Suppressor macrophage (primary cell): ENCODE measurements at places on chromosomes 7 and 10.
A peak's percentile ranks its signal among the peaks of the same experiment; 100 is the strongest.

- no peak for DNase-seq
Measured at GRCh38 chr7:157577061-157577460, 240.3 kb downstream of the DNAJB6 start.

DNA sequence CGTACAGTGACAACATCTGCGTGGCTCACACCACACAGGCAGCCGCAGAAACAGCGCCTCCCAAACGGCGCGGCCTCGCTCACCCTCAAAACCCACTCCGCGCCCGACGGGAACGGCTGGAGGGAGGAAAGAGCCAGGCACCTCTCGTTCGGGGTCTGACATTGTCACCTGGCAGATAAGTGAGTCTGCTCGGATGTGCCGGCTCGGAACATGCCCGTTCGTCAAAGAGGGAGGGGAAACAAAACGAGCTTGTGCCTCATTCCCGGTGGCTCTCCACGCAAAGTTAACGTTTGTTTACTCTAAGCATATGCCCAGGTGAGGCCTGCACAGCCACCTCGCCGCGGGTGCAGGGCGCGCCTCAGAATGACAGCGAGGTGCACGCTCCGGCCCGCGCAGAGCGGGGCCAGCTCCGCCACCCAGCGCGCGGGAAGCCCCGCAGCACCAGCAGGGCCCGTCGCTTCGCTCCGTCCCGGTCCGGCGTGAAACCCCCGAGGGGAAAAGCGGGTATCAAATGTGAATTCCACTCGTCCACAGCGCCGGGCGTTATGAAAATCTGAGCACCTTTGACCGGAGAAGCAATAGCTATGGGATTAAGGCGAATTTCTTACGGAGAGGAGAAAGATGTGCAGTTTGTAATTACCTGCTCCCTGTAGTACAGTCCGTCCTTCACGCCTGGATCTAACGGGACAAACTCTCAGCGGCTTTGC lies 13.1 kb downstream of the CNPY1 start:
- no peak for DNase-seq

GRCh38 chr7:68729371-68729770 lies 868.9 kb upstream of the AUTS2 start:
- no peak for DNase-seq

GRCh38 chr7:39212876-39213275 lies 235.2 kb downstream of the POU6F2 start:
- no peak for DNase-seq

GRCh38 chr10:70286616-70287015 lies 2.8 kb upstream of the NPFFR1 start:
- DNase-seq = no peak

GRCh38 chr7:83835424-83835823 lies 186.5 kb upstream of the SEMA3E start:
- DNase-seq = no peak

DNA sequence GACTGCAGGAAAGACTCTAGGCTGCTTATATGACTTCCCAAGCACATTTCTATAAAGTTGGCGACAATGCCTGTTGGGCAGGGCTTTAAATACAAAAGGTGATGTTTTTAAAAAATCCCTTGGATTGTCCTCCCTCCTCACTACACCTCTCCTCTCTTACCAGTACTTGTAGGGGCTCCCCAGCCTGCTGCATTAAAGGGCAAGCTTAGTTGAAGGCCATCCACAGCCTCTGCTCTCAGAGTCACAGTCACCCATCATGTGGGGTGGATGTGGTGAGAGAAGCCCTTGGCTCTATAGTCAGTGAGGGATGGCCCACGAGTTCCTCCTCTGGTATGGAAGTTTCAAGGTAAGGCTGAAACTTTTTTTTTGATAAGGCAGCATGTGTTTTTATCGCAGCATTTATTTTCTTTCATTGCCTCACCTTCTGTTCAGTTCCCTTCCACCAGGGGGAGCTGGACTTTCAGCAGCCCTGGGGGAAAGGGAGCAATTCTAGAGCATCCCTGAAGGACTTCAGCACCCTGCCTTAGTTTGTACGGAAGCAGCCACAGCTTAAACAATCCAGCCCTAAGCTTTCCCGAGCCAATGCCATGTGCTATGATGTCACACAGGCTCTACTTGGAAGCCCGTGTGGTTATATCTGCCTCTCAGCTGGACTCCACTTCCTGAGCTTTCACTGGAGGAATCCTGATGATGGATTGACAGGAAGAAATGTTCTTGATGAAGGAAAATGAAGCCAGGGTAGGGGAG lies 131.9 kb downstream of the CALCR start:
- DNase-seq = peak; percentile 70

GRCh38 chr10:118459642-118460193 lies 117.6 kb upstream of the FAM204A start:
- peak; percentile 72 for DNase-seq

- no peak for DNase-seq
Measured at GRCh38 chr10:33136271-33136670, 178.2 kb upstream of the ITGB1 start.

DNA sequence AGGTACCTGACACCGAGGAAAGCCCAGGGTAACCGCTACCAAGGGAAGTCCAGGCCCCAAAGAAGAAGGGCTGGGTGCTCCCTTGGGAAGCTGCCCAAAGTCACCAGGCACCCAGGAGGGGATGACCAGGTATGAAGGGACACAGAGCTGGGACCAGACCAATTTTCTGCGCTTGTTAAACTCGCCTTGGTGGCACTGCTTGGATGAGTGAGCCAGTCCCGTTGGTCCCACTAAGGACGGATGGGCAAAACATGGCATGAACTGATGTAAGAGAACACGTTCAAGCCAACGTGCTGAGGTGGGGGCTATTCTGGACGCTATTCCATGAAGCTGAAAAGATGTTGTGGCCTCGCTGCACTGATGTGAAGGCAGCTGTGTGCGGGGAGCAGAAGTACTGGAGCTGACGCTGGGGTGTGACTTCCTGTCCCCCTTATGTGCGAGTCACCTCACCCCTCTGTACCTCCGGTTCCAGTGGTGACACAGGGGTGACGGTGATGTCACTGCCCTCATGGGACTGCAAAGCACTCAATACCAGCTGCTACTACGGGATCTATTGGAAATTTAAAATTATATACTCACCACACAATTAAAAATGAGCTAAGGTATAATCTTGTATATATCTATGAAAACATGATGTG lies 73.6 kb downstream of the COBL start:
- no peak for DNase-seq

DNA sequence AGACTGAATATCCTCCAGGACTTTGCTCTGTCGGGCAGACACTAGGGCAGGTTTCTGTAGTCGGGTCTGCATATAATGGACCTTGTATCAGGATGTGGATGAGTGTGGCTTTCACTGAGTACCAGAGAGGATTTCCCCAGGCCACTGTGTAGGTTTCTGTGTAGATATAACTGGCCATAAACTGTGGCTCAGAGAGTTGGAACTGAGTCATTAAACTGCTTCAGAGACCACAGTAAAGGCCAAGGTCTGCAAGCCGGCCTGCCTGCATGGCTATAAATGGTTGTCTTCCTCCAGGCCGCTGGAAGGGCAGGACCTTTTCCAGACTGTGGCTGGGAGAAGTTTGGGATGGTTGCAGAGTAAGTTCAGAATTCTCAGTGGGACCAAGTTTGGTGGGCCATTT lies 16.9 kb downstream of the ZNF92 start:
- no peak for DNase-seq

GRCh38 chr7:106060394-106060920 lies 51.7 kb downstream of the SYPL1 start:
- DNase-seq = no peak

- no peak for DNase-seq
Measured at GRCh38 chr10:131690805-131691239, 210.0 kb upstream of the PPP2R2D start.

- no peak for DNase-seq
Measured at GRCh38 chr10:114026189-114027040, 17.3 kb upstream of the ADRB1 start.

DNA sequence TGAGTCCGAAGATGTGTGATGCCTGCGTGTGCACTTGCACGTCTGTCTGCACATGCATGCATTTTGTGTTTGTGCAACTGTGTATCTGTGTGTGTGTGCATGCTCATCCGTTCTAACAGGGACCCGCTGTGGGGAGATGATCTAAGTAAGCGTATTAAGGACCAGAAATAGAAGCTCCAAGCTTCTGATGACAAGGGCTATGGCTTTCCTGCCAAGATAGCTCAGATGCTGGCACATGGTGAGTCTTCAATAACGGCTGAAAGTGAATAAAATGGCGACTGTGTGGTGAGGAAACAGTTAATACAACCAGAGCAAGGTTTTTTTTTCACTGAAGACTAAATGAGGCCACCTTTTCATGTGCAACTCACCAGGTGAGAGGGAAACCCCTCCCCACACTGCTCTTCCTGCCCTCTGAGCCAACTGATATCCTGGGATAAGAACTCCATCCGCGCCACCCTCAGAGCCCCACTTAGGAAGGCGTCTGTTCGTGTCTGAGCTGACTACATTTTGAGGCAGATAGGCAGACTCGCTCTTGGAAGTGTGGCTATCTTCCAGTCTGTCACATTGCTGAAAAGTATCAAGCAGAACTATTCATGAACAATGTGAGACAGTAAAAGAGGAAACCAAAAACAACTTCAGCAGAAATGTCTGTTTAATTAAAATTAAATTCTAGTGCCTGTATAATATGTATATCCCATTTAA lies 47.4 kb upstream of the TCERG1L start:
- no peak for DNase-seq

DNA sequence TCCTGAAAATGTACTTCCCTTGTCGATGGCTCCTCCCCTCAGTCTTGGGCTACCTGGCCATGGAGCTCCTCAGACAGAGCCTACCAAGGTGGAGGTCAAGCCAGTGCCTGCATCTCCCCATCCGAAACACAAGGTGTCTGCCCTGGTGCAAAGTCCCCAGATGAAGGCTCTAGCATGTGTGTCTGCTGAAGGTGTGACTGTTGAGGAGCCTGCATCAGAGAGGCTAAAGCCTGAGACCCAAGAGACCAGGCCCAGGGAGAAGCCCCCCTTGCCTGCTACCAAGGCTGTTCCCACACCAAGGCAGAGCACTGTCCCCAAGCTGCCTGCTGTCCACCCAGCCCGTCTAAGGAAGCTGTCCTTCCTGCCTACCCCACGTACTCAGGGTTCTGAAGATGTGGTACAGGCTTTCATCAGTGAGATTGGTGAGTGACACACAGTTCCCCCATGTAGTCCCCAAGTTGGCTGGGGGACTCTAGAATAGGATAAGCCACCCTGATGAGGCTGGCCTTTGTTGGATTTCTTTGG lies 8.8 kb downstream of the PPRC1 start:
- DNase-seq = no peak

DNA sequence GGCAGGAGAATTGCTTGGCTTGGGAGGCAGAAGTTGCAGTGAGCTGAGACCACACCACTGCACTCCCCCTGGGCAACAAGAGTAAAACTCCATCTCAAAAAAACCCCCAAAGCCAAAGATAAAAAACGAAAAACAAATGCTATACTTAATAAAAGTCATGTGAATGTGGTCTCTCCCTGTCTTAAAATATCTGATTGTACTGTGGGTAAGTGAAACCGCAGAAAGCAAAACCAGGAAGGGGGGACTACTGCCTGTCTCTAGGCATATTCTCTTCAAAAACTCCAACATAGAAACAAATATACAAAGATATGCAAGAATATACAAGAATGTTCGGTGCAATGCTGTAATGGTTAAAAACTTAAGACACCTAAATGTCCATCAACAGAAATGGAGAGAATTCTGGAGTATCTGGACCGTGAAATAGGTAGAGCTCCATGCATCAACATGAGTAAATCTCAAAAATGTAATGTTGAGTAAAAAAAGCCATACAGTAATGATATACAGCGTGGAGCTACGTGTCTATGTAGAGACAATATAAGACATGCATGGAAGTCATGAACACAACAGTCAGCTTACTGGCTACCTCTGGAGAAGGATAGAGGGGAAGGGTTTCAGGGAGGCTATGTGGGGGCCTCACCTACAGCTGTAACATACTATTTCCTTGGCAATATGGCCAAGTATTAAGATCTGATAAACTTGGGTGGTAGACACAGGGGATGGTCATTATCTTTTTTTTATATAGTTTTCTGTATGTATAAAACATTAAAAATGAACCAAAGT lies 2.1 kb downstream of the ZNF394 start:
- DNase-seq = no peak

- peak; percentile 49 for DNase-seq
Measured at GRCh38 chr7:151017953-151018420, 6.3 kb downstream of the ATG9B start.

DNA sequence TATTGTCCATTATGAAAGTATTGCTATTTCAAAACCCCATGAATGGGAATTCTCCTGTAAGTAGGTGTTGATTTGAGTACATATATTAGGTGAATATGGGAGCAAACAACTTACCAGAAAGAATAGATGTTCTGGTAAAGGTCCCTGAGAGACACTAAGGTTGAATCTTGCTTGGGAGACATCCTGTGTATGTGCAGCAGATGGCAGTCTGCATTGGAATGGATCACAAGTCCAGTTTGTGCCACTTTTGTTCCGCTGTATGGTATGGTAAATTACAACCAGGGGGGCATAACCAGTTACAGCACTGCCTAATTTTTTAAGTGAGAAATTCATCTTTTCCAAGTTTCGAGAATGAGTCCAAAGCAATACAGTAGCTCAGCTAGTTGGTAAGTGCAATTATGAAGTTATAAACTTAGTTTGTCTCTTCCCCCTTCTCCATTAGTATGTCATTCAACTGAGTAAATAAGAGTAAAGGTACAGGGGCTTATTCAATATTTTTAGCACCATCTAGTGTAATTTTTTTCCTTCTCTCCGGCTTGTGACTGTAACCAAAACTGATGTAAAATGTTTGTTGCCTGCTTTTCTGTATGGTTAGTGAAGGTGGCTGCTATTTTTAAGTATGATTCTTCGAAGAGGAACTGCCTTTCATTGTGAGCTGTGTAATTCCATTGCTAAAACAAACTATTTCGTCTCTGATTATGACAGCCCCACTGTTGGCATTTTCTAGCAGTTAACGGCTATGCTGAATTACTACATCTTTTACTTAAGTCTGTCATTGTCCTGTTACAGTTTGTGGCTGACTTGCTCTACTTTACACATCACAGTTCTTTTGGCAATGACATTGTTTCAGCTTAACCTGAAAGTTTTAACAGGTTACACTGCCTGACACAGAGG lies 2.8 kb downstream of the MCU start:
- DNase-seq = peak; percentile 83

DNA sequence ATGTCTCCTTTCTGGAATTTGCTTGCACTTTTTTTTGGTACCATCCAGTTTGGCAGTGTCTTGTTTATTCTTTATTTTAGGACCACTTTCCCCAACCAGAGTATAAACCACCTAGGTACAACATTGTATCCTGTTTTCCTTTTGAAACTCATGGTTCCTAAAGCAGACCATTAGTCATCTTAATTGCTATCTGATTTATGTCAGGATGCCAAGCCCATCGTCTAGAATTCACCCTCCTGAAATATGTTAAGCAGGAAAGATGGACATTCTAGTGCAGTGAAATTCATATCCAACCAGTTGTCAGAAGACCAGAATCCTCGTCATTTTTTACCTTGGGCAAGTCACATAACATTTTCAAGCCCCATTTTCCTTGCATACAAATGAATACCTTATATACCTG lies 223.6 kb upstream of the KMT2E start:
- no peak for DNase-seq
